Natural killer cell (primary cell): ENCODE measurements at places on chromosomes 2 and 18. TPM values are rescaled to one million over a fixed set of nuclear protein-coding genes. Genes with fewer than 3 reads are reported as not detected.

Gene PAX8
- 1.2 TPM for total RNA-seq

DNA sequence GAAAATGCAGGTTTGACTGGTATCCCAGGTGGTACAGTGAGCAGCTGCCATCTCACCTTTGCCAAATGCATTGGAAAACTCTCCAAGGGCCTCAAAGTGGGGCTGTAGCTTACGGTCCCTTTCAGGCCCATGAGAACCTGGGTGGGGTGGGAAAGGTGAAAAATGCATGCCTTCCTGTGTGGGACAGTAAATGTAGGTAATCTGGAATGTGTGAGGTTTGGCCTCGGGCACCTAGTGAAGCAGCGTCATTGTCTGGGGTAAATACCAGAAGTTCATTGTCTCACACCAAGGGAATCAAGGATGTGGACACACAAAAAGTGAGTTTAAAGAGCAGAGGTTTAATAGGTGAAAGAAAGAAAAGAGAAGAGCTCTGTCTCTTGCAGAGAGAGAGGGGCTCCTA, 36.6 kb downstream of the TIMM21 start:
- no peak for DNase-seq
- no peak overlapping the region for H3K27ac ChIP-seq
- no peaks in the 10 kb centered on the region for H3K27me3 ChIP-seq
- H3K36me3 ChIP-seq = no peaks in the 10 kb centered on the region
- no peaks in the 10 kb centered on the region for H3K4me1 ChIP-seq

DNA sequence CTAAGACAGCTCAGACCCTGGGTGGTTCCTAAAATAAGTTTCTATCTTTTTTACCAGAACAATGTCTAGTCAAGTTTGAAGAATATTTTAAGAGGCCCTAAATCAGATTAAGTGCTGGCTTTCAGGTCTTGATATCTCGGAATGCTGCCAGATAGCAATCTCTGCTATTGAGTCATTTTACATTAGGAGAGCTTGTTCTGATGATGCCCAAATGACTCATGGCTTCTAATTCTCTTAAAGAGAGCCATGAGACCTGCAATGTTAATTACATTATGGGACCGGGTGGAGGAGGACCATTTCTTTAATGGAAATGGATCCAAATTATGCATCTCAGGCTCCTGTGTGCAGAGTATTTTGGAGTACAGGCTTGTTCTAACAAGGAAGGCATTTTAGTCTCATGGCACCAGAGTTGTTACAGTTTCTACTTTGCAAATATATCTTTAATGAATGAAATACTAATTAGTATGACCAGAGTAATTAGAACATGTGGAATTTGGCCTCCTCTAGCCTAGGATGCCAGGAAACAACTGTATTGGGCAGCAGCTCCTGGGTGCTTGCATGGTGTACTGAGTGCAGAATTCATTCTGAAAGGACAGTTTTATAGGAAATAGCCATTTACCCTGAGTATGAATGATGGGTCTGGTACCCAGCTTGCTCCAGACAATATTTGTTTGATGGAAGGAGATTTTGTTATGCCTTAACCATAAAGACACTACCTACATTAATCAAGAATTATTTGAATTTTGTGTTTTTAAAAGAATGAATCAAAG, 94.0 kb upstream of the SULT1C3 start:
- H3K36me3 ChIP-seq = no peaks in the 10 kb centered on the region
- H3K4me1 ChIP-seq = no peaks in the 10 kb centered on the region
- no peak overlapping the region for H3K4me3 ChIP-seq
- DNase-seq = no peak

DNA sequence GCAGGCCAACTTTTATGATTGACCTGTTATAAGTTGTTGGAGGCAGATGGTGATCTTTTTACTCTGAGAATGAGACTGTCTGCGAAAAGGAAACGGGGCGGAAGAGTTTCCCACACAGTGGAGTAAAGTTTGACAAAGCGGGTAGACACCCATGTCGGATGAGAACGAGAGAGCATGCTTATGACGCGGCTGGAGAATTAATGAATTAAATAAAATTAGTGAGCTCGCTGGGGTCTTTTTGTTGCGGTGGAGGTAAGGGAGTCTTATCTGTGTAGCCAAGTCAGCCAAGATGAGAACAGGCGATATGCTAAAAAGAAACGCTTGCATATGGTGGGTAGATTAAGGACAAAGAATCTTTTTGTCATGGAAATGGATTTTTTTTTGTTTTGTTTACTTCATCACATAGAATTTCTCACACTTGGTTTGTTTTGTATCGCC, 1.8 kb downstream of the SALL3 start:
- peaks cover 45% of the 10 kb centered on the region for H3K27me3 ChIP-seq
- H3K36me3 ChIP-seq = no peaks in the 10 kb centered on the region
- no peak for DNase-seq
- peaks cover 3% of the 10 kb centered on the region for H3K4me1 ChIP-seq
- H3K4me3 ChIP-seq = no peak overlapping the region

DNA sequence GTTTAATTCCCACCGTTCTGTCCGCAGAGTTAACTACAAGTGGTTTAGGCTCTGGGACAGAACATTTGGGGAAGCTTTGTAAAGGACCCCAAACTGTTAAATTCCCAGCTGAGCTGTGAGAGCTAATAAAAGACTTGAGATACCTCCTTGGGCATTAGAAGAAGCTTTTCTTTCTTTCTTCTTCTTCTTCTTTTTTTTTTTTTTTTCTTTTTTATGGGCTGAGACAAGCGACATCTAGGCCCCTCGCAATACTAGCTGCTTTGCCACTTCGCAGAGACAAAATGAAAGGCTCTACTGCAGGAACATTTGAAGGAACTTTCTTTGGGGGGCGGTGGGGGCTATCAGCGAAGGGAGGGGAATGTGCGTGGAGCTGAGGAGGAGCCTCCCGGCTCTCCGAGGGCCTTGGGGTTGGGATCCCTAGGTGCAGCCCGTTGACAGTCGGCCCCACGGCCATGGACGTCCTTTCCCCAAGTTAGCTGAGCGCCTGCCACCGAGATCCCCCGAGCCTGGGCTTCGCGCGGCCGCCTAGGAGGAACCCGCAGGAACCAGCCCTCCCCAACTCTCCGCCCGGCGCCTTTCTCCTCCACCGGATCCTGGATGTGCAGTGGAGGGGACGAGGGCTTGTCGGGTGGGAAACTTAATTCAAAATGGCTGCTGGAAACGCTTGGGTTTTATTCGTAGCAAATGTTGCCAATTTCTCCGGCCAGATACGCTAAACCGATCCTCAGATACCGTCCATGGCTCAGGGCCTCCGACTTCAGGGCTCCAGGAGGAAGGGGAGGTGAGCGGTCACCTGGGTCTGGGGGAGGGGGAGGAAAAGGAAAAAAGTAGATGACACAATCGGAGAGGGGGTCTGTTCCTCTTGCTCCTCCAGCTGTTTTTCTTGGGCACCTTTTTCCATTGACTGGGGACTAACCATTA, 4.2 kb downstream of the MEIS1 start:
- no peaks in the 10 kb centered on the region for H3K36me3 ChIP-seq
- H3K27ac ChIP-seq = no peak overlapping the region
- peaks cover 10% of the 10 kb centered on the region for H3K27me3 ChIP-seq
- no peak for DNase-seq
- H3K4me1 ChIP-seq = peaks cover 21% of the 10 kb centered on the region

DNA sequence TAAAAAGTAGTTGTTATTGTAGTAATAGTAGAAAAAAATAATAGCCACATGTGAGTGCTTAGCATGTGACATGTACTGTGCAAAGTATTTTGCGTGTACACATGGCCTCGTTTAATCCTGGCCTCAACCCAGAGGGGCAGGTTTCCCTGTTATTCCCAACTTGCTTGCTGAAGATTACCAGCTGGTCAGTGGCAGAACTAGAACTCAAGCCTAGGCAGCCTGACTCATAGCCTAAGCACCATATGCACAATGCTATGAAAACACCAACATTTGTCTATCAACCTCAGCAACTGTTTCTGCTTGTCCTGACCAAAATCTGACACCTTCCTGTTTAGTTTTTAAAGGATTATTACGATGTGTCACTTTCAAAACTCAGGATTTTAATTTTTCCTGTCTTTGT, 234.9 kb upstream of the SMAD7 start:
- no peaks in the 10 kb centered on the region for H3K36me3 ChIP-seq
- DNase-seq = no peak
- H3K27ac ChIP-seq = no peak overlapping the region
- H3K4me3 ChIP-seq = no peak overlapping the region
- H3K27me3 ChIP-seq = no peaks in the 10 kb centered on the region

Gene GPATCH11
- total RNA-seq = 6.5 TPM

DNA sequence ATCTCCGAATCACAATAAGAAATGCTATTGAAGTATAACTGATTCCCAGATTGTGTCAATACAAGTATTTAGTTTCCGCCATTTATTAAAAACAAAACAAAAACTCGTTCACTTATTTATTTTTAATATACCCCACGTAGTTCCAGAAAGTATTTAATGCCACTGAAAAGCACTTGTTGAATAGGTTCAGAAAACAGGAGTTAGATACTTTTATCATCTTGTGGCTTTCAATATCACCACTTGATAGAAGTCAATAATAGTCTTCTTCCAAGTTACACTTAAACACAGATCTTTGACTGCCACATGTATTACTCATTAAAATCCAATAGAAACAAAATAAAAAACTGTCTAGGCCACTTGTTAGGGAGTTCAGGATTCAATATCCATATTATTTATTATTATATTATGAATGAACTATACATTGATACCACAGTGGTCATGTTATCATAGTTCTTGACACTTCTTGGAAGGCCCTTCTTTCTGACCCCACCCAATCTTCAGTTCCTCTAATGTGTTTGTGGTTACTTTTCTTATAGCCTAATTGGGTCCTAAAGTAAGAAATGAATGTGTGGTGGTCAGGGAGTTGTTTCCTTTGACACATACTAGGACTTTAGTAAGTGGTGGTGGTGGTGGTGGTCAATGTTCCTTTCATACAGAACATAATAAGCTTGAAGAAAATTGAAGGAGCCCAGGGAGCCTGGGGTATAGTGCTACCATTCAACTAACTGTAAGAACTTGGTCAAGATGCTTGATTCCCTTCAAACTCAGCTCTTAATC, 221.3 kb upstream of the ITGA4 start:
- DNase-seq = no peak
- H3K27me3 ChIP-seq = no peaks in the 10 kb centered on the region
- H3K36me3 ChIP-seq = no peaks in the 10 kb centered on the region
- H3K4me1 ChIP-seq = no peaks in the 10 kb centered on the region

- peaks cover 3% of the 10 kb centered on the region for H3K4me1 ChIP-seq
- no peak overlapping the region for H3K4me3 ChIP-seq
- no peak for DNase-seq
- H3K27ac ChIP-seq = no peak overlapping the region
- no peaks in the 10 kb centered on the region for H3K36me3 ChIP-seq
Observed at GRCh38 chr2:172381275-172382027, 45.9 kb upstream of the ITGA6 start.

DNA sequence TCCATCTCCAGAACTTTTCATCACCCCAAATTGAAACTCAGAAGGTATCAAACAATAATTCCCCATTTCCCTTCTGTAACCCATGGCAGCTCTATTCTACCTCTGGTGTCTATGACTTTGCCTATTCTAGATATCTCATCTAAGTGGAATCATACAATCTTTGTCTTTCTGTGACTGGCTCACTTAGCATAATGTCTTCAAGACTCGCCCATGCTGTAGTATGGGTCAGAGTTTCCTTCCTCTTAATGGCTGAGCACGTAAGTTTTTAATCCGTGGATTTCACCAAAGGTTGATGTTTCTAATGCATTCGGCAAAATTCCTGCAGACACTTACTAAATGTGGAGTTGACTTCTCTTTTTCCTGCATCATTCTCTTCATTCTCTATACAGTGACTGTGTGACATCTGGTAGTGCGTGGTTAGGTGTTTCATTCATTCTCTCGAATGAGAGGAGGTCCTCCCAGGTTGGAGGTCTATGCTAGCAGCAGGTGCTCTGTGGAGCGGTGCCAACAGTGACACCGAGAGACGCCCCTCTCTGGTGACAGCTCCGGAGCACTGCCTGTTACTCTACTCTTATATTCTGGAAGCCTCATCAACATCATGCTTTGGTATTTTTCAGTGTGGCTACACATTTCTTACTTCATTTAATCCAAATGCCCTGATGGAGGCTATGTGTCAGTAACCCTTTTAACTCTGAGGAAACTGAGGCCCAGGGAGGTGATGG, 50.1 kb downstream of the ATOH8 start:
- H3K36me3 ChIP-seq = no peaks in the 10 kb centered on the region
- no peak overlapping the region for H3K4me3 ChIP-seq
- no peaks in the 10 kb centered on the region for H3K27me3 ChIP-seq
- no peak overlapping the region for H3K27ac ChIP-seq
- H3K4me1 ChIP-seq = peaks cover 9% of the 10 kb centered on the region

Gene DSG4
- not detected for total RNA-seq

- no peaks in the 10 kb centered on the region for H3K4me1 ChIP-seq
- no peak for DNase-seq
- no peak overlapping the region for H3K4me3 ChIP-seq
- no peaks in the 10 kb centered on the region for H3K27me3 ChIP-seq
Observed at GRCh38 chr2:56648802-56649201, 465.0 kb downstream of the CCDC85A start.

Gene PCBP1
- total RNA-seq = 329 TPM

GRCh38 chr2:45344502-45344901, 266.6 kb downstream of the SRBD1 start:
- H3K4me3 ChIP-seq = no peak overlapping the region
- DNase-seq = no peak
- H3K27ac ChIP-seq = no peak overlapping the region

DNA sequence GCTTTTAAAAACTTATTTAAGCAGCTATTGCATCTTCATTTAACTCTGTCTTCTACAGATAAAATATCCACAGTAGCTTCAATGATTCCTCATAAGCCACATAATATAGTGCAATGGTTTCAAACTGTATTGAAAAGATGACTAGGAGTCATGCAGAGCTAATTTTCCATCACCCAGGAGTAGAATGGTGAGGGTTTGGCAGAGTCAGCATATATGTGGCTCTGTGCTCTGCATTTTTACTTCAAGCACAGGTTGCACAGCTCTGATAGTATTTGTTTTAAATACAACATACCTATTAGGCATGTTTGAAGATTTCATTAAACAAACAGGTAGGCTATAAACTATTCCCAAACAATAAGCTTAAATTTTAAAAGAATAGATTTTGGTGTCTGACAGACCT, 731.9 kb upstream of the VRK2 start:
- DNase-seq = no peak
- no peaks in the 10 kb centered on the region for H3K36me3 ChIP-seq
- no peak overlapping the region for H3K4me3 ChIP-seq
- H3K27me3 ChIP-seq = no peaks in the 10 kb centered on the region
- H3K27ac ChIP-seq = no peak overlapping the region

DNA sequence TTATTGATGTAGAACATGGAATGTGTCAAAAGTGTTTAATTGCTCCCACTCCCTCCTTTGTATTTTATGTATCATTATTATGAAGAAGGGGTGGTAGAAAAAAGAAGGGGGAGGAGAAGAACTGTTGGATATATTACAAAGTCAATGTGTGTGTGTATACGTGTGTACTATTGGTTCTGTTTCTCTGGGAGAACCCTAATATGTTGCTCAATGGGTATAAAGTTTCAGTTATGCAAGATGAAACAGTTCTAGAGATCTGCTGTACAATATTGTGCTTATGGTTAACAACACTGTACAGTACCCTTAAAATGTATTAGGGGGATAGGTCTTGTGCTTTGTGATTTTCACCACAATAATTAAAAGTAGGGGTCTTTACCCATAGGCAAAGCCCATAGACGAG, 58.1 kb upstream of the ZC3H15 start:
- no peak overlapping the region for H3K27ac ChIP-seq
- H3K36me3 ChIP-seq = no peaks in the 10 kb centered on the region
- H3K27me3 ChIP-seq = no peaks in the 10 kb centered on the region
- DNase-seq = no peak
- no peak overlapping the region for H3K4me3 ChIP-seq
- no peaks in the 10 kb centered on the region for H3K4me1 ChIP-seq
